Left renal pelvis (tissue), 4 donors: ENCODE measurements at places on chromosomes 12 and 14.

DNA sequence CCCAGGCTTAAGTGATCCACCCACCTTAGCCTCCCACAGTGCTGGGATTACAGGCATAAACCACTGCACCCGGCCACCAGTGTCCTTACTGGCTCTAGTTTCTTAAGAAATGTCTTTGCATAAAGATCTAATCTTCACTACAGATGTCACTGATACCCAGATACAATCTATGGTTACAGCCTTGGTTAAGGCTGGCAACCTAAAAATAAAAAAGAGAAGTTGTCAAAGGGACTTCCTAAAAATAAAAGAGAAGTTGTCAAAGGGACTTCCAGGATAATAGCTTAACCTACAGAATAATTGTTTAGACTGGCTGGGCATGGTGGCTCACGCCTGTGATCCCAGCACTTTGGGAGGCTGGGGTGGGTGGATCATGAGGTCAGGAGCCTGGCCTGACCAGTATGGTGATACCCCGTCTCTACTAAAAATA, 27.6 kb downstream of the ETFBKMT start:
- no peak for DNase-seq

DNA sequence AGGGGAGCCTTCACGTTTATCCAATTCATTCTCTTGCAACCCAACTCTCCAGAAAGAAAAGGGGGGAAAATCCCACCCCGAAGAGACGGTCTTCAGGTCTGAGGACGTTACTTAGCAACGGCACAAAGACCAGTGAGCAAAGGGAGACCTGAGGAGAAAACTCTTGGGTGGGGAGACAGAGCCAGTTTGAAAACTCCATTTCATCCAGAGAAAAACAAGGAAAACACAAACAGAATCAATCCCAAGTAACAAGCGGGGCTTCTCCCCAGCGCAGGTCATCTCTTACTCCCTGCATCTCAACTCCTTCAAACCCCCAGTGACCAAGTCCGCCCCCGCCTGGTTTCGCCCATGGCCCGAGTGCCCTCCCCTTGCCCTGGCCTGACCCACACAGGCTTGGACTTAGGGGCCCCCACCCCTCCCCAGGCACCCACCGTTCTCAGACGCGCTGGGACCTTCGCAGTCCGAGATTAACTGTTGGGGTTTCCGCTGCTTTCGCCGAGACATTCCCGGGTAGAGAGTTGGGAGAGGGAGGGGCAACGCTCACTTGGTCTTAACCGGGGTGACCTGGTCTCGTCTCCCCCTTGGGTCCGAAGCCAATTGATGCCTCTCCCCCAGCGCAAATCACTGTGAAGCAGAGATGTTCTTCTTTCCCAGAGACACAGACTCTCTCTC, 10.4 kb upstream of the SALL2 start:
- DNase-seq, result no peak

DNA sequence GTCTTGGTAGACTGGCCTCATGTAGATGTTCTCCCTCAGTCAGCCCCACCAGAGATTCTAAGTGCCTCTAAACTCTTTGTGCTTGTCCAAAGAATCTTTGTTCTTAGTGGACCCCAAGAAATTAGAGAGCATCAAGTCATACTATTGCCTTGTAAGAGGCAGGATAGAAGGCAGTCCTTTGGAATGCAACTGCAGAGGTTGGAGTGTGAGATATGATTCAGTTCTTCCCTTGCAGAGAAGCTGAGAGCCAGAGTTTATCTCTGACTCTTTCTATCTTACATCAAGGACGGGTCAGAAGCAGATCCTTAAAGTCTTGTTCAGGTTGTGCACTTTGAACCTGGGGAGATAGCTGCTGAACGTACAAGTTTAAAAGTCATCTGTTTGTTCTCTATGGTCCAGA, 21.1 kb downstream of the TMX1 start:
- DNase-seq, result no peak

- no peak for DNase-seq
Measured at GRCh38 chr12:63294327-63294632, 143.3 kb upstream of the AVPR1A start.

DNA sequence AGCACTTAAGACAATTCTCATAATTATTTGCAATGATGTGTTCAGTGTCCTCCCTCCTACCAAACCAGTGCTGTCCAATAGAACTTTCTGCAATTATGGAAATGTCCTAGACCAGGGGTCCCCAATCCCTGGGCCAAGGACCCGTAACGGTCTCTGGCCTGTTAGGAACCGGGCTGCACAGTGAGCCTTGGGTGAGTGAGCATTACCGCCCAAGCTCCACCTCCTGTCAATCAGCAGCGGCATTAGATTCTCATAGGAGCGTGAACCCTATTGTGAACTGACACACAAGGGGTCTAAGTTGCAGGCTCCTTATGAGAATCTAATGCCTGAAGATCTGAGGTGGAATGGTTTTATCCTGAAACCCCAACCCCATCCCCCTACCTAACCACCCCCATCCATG, 3.9 kb downstream of the SVOP start:
- no peak for DNase-seq

GRCh38 chr12:127590868-127591267, 676.1 kb upstream of the TMEM132C start:
- no peak for DNase-seq
